Heart left ventricle (tissue), 16 donors: ENCODE measurements at places on chromosomes 6 and 20.
A peak's percentile ranks its signal among the peaks of the same experiment; 100 is the strongest.

DNA sequence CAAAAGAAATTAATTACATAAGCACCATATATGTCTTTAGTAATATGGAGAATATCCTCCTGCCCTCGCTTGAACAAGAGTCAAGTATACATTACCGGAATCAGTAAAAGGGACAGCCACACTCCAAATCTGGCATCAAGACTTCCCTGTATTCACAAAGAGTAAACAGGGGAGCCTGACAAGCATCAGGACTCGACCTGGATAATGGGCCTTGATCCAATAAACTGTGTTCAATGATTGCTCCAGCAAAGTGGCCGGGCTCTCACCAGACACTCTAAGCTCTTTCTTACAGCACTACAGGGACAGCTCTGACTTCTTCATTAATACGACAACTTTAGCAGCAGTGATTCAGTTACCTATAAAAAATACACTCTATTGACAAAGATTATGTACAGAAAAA is 307.9 kb upstream of the POU3F2 start:
- no peak overlapping the region for H3K4me3 ChIP-seq
- H3K36me3 ChIP-seq = no peaks in the 10 kb centered on the region
- H3K4me1 ChIP-seq = no peaks in the 10 kb centered on the region
- no peak for DNase-seq
- no peaks in the 10 kb centered on the region for H3K27me3 ChIP-seq
- H3K27ac ChIP-seq = no peak overlapping the region

DNA sequence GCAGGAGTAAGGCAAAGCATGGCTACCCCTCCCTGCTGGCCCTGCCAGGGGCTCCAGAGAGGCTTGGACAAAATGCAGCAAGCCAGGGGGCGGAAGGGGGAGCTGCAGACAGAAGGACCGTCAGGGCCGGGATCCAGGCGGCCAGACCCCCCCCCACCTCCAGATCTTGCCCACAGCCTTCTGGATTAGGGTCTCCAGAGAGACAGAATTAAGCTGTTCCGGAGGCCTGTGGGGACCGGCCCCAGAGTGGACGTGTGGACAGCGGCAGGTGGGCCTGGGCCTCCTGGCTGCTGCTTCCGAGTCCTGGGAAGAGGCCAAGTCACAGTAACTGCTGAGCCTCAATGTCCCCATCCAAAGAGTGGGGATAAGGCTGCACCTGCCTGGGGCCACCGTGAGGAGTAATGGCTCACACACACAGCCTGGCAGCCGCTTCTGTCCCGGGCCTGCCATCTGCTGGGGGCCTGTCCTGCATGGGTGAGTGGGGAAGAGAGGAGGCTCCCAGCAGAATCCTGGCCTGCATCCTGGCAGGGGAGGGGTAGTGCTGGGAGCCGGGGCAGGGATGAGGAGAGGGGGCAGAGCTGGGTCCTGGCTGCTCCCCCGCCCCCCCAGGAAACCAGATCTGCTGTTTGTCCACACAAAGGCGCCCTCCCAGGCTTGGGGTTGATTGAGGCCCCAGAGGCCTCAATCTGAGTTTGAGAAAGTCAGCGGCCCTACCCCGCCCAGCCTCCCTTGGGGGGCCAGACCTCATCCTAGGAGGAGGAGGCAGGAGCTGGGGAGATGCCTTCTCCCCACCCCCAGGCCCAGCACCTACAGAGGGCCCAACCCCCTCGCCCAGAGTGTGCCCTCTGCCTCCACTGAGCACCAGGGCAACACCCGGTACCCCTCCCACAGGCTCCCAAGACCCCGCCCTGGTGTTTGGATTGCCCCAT is 3.9 kb downstream of the LAMA5 start:
- peak overlapping the region; percentile 94 for H3K4me3 ChIP-seq
- peaks cover 11% of the 10 kb centered on the region for H3K36me3 ChIP-seq
- no peak overlapping the region for H3K27ac ChIP-seq

GRCh38 chr20:34774449-34774848 is 51.0 kb downstream of the NCOA6 start:
- no peaks in the 10 kb centered on the region for H3K27me3 ChIP-seq
- peaks cover 91% of the 10 kb centered on the region for H3K36me3 ChIP-seq
- no peak overlapping the region for H3K27ac ChIP-seq
- H3K4me1 ChIP-seq = peaks cover under 1% of the 10 kb centered on the region

DNA sequence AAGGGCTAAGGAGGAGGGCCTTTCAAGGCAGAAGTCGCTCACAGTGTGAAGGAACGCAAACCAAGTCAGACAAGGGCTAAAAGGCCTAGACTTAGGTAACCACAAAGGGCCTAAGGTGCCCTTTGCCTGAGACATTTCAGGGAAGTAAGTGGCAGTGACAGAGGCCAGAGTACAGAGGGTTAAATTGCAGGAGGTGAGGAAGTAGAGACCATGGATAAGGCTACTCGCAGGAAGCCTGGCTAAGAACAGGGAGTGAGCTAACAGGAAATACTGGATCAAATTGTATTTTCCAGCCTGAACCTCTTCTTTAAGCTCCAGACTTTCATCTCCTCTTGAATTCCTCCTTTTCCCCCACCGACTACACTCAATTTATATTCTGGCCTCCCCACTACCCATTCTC is 16.6 kb downstream of the ZHX3 start:
- H3K4me1 ChIP-seq = no peaks in the 10 kb centered on the region
- H3K4me3 ChIP-seq = no peak overlapping the region
- no peaks in the 10 kb centered on the region for H3K27me3 ChIP-seq
- DNase-seq = no peak
- no peaks in the 10 kb centered on the region for H3K36me3 ChIP-seq
- no peak overlapping the region for H3K27ac ChIP-seq

- peak overlapping the region; percentile 44 for H3K27ac ChIP-seq
- DNase-seq = no peak
- peaks cover 4% of the 10 kb centered on the region for H3K4me1 ChIP-seq
- no peaks in the 10 kb centered on the region for H3K36me3 ChIP-seq
- no peak overlapping the region for H3K4me3 ChIP-seq
These were observed 26.5 kb downstream of the GHRH start for GRCh38 chr20:37235065-37235464.

GRCh38 chr6:148947621-148948444 is 201.0 kb downstream of the UST start:
- H3K27ac ChIP-seq = no peak overlapping the region
- no peaks in the 10 kb centered on the region for H3K27me3 ChIP-seq
- DNase-seq = peak; percentile 78
- H3K36me3 ChIP-seq = no peaks in the 10 kb centered on the region

- no peaks in the 10 kb centered on the region for H3K27me3 ChIP-seq
- H3K36me3 ChIP-seq = no peaks in the 10 kb centered on the region
- no peak overlapping the region for H3K27ac ChIP-seq
- DNase-seq = no peak
These were observed 12.9 kb upstream of the GCM1 start for GRCh38 chr6:53161481-53162009.
